ENCODE measurements at places on chromosomes 5 and 9.

DNA sequence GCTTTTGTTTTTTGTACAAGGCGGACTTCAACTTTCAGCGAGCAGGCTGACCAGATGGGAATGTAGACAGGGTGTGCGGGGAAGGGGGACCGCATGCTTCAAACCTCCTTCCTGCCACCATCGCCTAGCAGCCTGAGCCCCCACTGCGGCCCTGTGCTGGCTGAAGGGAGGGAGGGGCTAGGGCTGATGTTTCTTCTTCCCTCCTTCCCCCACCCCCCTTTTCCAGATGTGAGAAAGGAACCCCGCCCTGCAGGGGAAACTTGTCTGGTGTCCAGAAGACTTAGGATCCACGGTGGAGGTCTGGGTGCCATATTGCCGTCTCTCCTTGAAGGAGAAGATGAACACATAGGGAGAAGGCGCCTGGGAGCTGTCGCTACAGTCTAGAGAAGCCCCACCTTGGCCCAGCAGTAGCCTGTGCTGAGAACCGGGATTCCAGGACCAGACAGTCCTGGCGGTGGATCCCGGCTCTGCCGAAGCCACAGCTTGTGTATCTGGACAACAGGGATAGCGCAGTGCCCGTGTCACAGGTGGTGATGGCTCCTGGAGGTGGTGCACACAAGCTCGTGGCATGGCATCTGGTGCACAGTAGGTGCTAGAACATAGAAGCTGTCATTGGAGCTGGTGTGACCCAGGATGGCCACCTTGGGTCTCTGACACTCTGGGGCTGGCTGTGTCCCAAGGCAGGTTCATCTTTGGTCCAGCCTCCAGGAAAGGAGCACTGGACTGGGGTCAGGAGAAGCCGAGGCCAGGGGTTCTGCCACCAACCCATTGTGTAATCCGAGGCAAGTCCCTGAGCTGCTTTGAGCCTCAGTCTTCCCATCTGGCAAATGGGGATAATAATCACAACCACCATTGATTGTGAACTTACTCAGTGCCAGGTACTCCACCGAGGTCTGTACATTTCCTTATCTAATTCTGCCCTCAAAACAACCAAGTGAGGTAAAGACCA is 205.6 kb downstream of the C9orf50 start:
- DNase-seq: no peak

DNA sequence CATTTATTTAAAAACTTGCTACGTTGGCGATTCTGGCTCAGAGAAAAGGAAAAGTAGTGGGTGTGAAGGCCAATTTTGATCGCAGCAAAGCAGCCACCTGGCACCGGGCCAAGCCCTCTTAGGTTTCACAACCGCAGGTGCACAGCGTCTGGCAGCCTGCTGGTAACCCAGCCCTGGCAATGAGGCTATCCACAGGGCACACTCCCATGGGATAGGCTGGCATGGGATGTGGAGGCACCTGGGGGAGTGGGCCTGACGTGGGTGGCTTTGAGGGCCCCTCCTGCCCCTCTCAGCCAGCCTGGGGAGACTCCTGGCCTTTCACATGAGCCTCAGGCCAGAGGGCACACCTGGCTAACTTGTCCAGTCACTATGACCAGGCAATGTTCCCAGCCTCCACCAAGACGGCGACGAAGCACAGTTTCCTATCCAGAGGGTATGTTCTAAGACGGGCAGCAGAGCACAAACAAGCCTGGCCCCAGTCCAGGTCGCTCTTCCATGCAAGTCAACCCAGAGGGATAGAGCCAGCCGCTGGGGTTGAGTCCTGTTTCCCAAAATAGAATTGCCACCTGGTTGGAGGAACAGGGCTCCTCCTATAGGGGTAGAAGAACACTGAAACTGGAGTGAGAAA is 19.0 kb downstream of the CMBL start:
- DNase-seq: no peak

DNA sequence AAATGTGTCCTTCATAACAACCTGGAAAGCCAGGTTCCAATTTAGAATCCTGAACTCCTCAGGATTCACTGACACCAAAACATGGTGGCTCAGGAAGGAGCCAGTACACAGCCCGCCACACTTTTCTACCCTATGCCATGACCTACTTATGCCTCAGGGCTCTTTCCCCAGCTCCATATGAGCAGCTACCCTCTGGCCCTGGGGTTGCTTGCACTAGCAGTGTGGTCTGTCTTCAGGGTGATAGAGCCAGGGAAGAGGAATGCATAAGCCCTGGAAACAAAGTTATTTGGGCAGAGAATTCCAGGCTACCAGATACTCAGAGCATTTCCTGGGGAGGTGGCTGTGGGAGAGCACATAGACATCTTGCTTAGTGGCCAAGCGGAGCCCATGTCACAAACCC is 15.0 kb upstream of the ECM2 start:
- DNase-seq: no peak

DNA sequence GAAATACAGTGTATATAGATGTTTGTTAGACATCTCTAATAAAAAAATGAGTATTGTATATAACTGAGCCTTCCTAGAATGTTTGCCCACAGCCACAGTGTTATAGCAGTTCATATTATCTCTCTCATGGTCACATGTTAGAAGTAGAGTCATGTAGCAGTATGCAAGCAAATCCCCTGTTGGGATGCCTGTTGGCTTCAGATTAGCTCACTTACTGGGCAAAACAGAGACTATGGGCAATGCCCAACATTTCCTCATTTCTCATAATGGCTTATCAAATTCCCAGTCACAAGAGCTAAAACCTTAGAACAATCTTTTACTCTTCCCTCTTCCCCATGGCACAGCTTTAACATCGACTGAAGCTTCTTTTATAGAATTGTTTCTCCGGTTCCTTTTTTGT is 27.0 kb upstream of the PDCD1LG2 start:
- DNase-seq: no peak

- no peak for DNase-seq
These were observed 25.8 kb downstream of the PTGES2 start for GRCh38 chr9:128101690-128102089.

DNA sequence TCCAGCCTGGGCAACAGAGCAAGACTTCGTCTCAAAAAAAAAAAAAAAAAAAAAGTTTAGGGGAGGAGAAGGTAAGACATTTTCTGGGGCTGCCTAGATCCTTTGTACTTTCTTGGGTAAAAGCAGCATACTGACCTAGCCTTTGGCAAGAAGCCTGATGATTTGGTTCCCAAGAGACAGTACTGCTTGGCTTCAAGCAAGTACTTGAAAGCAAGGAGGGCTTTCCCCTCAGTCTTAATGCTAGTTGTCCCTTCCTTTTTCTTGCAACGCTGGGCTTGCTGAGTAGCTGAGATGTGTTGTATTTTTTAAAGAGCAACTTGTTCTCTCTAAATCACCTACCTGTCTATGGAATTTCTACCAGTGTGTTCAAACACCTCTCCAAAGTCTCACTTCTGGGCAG is 76.2 kb downstream of the INSYN2B start:
- no peak for DNase-seq

DNA sequence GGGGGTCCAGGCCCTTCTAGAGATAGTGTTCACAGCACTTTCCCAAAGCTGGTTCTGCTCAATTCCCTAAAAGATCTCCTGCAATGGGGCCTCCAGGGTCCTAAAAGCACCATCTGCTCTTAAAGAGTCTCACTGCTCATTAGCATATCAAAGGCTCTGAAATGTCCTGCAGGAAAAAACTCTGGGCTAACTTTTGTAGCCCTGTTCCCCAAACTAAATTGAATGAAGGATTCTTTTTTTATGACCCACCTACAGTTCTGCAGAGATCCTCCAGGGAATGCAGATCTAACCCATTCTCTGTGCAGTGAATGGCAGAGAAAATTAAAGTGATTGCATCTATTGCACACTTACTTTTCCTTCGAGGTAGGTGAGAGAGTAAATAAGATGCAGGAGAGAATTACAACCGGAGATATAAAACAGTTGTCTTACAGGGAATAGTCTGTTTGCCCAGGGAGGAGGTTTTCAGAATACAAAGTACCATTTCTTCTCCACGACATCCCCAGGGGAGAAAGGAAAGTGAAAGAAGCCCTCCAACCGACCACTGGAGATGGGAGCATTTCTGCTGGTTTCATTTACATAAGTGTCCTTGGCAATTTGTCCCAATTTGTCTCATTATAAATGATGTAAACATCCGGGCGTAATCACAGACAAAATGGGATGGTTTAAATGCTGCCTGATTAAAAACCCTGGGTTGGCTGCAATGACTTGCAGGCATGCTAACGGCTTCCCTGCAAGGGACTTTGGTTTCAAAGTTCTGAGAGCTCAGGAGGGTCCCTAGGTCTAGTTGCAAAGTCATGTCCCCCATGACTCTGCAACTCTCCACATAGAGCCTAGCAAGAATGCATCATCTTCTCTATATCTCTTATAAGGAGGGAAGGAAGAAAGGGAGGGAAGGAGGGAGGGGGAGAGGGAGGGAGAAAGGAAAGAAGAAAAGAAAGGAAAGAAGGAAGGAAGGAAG is 114.0 kb downstream of the KCNIP1 start:
- no peak for DNase-seq

GRCh38 chr9:77866878-77867277 is 164.7 kb downstream of the GNAQ start:
- DNase-seq: no peak

- DNase-seq: no peak
These were observed 9.6 kb downstream of the NDFIP1 start for GRCh38 chr5:142118155-142118686.

- no peak for DNase-seq
These were observed 51.5 kb downstream of the C9orf152 start for GRCh38 chr9:110156416-110156815.

- no peak for DNase-seq
These were observed 40.8 kb downstream of the CSF1R start for GRCh38 chr5:150045549-150045948.

- no peak for DNase-seq
These were observed 132.7 kb downstream of the COL23A1 start for GRCh38 chr5:178457471-178457870.

DNA sequence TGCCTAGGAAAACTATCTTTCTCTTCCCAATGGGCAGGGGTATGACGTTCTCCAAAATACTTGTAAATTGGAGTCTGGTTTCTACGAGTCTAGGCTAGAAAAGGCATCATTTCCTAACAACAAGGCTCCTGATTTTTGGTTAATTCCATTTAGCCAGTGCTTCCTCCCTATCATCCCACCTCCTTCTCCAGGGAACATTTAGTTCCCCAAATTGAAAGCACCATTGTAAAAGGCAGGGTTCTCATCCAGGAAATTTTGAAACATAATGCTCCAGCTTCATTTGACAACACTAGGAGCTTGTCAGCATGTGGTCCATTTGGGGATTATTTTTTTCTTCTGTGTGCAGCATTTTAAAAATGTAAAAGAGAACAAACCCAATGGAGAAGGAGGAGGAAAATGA is 256.5 kb upstream of the GRIA1 start:
- no peak for DNase-seq

- DNase-seq: no peak
These were observed 595.6 kb downstream of the RAB3C start for GRCh38 chr5:59178482-59178881.

GRCh38 chr5:12805165-12805698 is 901.0 kb upstream of the CTNND2 start:
- DNase-seq: no peak

- DNase-seq: no peak
These were observed 45.9 kb downstream of the RANBP17 start for GRCh38 chr5:170907758-170908157.

GRCh38 chr5:1331861-1332405 is 13.0 kb downstream of the CLPTM1L start:
- no peak for DNase-seq

GRCh38 chr9:131179561-131180219 is 54.3 kb downstream of the NUP214 start:
- peak; percentile 33 for DNase-seq

- no peak for DNase-seq
These were observed 2.8 kb downstream of the CSNK1G3 start for GRCh38 chr5:123514615-123515355.

DNA sequence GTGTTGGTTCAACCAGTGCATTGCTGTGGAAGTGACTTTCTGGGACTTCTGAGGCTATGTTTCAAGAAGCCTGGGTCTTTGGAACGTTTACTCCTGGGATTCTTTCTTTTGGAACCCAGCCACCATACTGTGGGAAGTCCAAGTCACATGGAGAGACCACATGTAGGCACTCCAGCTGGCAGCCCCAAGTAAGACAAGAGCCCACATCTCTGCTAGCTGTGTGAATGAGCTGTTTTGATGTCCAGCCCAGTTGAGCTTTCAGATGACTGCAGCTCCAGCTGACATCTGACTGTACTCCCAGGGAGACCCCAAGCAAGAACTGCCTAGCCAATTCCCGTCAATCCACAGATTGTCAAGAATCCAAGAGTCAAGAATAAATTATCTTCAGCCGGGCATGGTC is 60.1 kb upstream of the SPATA31D4 start:
- no peak for DNase-seq

Measured in pons (tissue), 1 donor.